ENCODE measurements at places on chromosomes 11 and 22. TPM values are rescaled to one million over a fixed set of nuclear protein-coding genes. Genes with fewer than 3 reads are reported as not detected.

RRAS2 gene
- 45.3 TPM for total RNA-seq

GRCh38 chr11:27761356-27761755, 61.1 kb upstream of the BDNF start:
- no peaks in the 10 kb centered on the region for H3K4me1 ChIP-seq
- no peak overlapping the region for H3K4me3 ChIP-seq
- no peak for DNase-seq
- H3K27ac ChIP-seq: no peak overlapping the region
- H3K27me3 ChIP-seq: no peaks in the 10 kb centered on the region

DNA sequence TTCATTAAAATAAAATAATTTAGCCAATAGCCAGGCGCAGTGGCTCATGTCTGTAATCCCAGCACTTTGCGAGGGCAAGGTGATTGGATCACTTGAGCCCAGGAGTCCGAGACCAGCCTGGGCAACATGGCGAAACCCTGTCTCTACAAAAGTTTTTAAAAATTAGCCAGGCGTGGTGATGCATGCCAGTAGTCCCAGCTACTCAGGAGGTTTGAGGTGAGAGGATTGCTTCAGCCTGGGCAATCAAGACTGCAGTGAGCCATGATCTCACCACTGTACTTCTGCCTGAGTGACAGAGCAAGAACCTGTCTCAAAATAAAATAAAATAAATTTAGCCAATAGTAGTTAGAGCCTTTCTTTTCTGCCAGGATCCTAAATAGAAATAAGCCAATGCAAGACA, 12.2 kb downstream of the HPS5 start:
- no peak for DNase-seq
- no peak overlapping the region for H3K4me3 ChIP-seq
- no peak overlapping the region for H3K27ac ChIP-seq
- peaks cover 21% of the 10 kb centered on the region for H3K4me1 ChIP-seq
- H3K36me3 ChIP-seq: peaks cover 68% of the 10 kb centered on the region
- no peaks in the 10 kb centered on the region for H3K27me3 ChIP-seq

KRTAP5-5 gene
- not detected for total RNA-seq

TSPAN4 gene
- total RNA-seq: 33.0 TPM

DNA sequence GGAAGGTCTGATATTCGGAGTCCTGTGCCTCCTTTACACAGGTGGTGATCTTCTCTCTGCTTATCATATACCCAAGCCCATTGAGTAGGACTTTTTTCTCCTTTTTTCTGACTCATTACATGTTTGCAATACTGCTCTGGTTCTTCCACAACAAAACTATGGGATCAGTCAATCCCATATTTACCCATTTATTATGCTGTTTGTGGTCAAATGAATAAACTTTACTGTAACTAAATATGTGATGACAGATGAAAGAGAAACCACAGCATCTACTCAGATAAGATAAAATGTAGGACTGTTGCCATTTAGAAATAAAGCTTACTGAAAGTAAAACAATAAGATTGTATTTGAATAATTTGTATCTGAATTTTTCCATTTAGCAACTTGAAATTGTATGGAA, 958.7 kb upstream of the FAT3 start:
- H3K4me1 ChIP-seq: no peaks in the 10 kb centered on the region
- H3K27me3 ChIP-seq: no peaks in the 10 kb centered on the region
- H3K4me3 ChIP-seq: no peak overlapping the region

- peaks cover 100% of the 10 kb centered on the region for H3K27me3 ChIP-seq
- DNase-seq: no peak
- H3K27ac ChIP-seq: no peak overlapping the region
- H3K36me3 ChIP-seq: no peaks in the 10 kb centered on the region
- H3K4me1 ChIP-seq: peaks cover 14% of the 10 kb centered on the region
Measured at GRCh38 chr11:22343371-22344032, 5.3 kb downstream of the SLC17A6 start.

GRCh38 chr11:122853261-122853660, 15.0 kb downstream of the CRTAM start:
- no peak for DNase-seq
- no peaks in the 10 kb centered on the region for H3K4me1 ChIP-seq
- no peaks in the 10 kb centered on the region for H3K36me3 ChIP-seq
- H3K4me3 ChIP-seq: no peak overlapping the region

Data from left ventricle myocardium inferior (tissue), 1 donor.